ENCODE measurements at places on chromosomes 6 and 20.

- DNase-seq: no peak
Measured at GRCh38 chr6:90610751-90611542, 24.1 kb upstream of the MAP3K7 start.

DNA sequence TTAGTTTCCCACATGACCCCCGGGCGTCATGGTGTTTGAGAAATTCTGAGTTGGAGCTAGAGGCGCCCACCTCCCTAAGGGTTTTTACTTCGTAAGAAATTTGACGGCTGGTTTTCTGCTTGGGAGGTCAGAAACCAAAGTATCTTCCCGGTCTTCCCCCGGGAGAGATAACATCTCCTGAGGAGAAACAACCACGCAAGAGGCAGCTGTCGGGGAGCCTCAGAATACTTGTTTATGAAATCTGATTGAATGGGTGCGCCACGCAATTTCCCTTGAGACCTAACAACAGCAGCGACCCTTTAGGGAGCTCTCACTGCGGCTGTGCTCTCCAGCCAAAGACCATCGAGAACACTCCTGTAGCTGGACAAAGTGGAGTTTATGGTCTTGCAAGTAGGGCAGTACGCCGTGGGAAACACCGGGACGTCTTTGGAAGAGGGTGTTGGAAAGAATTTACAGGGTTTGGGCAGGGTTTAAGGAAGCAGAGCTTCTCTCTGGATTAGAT lies 608 bp upstream of the EIF2S2 start:
- DNase-seq: no peak

DNA sequence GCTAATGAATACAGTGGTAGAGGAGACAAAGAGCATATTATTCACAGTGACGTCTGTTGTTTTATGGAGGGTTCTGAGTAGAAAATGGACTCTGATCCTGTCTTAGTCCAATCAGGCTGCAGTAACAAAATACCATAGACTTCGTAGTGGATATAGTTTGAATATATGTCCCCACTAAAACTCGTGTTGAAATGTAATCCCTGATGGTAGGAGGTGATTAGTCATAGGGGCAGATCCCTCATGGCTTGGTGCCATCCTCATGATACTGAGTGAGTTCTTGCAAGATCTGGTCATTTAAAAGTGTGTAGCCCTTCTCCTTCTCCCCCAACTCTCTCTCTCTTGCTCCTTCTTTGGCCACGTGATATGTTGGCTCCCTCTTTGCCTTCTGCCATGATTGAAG lies 82.5 kb downstream of the CD83 start:
- no peak for DNase-seq

GRCh38 chr20:37749620-37750403 lies 56.0 kb downstream of the CTNNBL1 start:
- DNase-seq: no peak

DNA sequence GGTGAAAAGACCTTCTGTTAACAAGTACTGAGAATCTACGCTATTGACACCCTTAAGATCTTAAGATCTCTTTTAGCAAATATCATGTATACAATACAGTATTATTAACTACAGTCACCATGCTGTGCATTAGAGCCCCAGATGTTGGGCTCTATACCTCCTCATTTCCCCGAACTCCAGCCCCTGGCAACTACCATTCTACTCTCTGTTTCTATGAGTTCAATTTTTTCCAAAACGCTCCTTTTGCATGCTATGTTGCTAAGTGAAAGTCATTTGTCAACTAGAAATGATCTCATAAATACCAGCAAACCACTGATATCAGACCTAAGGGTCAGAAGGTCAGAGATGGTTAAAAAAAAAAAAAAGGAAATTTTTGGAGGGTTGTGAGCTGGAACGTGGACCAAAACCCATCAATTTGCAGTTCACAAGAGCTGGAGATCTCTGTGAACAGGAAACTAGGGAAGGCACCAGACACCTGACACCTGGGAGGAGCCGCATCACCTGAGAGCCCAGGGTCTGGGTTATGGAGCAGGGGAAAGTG lies 122.0 kb upstream of the KCNK16 start:
- no peak for DNase-seq

DNA sequence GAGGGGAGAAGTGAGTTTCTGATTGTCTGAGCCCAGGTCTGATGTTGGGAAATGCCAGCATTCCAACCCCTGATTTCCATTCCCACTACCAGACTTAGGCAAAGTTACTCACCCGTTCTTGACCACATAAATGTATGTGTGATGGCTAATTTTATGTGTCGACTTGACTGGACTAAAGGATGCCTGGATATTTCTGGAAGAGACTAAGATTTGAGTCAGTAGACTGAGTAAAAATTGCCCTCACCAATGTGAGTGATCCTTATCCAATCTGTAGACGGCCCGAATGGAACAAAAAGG lies 95.8 kb upstream of the TAB2 start:
- DNase-seq: no peak

DNA sequence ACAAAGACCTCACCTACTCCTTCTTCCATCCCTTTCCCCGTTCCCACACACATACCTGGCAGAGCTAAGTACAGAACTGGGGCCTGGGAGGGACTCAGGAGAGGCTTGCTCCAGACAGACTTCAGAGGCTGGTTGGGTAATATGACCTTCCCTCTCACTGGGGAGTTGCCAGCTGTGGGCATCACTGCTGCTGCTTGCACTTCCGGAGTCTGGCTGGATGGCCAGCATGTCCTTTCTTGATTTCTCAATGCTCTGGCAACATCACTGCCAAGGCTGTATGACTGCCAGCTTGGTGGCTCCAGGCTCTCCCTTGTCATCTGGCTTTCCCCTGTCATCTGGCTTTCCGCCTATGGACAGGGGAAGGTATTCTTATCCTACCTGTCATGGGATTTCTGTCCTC lies 47.8 kb downstream of the CDH22 start:
- DNase-seq: no peak

DNA sequence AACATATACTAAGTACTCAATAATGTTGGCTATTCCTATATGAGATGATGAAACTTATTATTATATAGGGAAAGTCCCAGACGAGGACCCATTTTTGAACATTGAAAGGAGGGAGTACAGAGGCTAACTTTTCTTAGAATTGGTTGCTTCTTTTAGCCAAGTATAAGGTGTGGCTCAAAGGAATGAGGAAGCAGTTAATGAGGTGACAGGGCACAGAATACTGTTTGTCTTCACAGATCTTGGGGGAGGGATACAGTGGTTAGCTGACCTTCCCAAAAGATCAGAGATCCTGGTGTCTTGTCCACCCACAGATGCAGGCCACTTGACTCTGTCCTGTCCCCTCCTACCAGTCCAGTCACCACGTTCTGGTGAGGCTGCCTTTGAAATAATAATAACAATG lies 67.8 kb upstream of the EPB41L1 start:
- DNase-seq: no peak

DNA sequence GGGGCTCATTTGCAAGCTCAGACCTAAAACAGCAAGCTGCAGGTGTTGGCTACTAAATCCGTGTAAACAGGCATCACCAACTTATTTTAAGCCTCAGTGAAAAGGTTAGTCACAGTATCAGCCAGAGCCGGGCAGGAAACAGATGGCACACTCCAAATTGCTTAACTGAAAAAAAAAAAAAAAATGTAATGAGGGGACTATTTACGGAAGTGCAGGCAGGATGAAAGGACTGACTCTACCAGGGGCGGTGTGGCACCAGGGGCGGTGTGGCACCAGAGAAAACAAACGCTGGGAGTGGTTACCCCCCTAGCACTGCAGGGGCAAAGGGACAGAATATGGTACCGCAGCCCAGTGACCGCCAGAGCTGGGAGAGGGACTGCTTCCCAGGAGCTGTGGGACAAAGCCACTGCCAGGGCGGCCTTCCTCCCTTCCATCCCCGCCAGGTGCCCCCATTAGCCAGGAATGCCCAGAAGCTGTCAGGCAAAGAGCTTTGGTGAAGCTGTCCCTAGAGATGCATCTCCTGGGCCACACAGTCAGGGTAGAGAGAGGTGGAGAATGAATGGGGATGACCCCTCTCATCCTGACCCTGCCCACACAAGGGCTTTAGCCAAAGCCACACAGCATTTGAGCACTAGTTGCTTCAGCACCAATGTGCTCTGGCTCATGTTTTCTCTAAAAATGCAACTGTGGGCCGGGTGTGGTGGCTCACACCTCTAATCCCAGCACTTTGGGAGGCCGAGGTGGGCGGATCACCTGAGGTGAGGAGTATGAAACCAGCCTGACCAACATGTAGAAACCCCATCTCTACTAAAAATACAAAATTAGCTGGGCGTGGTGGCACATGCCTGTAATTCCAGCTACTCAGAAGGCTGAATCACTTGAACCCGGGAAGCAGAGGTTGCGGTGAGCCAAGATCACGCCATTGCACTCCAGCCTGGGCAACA lies 39.6 kb upstream of the GFOD1 start:
- no peak for DNase-seq

GRCh38 chr6:89799756-89800155 lies 19.8 kb downstream of the MDN1 start:
- no peak for DNase-seq

DNA sequence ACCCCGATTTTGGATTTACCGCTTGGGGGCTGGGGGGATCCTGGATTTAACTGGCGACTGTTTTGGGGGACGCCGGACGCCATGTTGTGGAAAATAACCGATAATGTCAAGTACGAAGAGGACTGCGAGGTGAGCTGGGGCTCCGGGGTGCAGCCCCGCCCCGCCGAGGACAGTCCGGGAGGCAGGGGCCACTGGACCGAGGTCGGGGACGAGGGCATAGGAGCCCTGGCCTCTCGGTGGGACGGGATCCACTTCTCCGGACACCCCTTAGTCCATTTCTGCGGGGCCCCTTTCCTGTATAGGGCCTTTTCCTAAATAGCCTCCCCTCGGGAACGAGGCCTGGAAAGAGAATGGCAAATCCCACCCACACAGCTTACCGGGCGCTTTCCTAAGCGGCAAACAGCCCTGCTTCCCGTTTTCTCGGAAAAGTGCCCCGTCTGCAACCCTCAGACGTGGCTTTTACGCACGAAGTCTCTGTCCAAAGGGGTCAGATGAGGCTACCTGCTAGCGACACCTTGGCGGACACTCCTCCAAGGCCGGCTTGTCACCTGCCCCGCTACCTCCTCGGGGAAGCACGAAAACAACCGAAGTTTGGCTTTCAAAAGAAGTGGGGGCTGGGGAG lies 469 bp downstream of the TFAP2C start:
- no peak for DNase-seq

DNA sequence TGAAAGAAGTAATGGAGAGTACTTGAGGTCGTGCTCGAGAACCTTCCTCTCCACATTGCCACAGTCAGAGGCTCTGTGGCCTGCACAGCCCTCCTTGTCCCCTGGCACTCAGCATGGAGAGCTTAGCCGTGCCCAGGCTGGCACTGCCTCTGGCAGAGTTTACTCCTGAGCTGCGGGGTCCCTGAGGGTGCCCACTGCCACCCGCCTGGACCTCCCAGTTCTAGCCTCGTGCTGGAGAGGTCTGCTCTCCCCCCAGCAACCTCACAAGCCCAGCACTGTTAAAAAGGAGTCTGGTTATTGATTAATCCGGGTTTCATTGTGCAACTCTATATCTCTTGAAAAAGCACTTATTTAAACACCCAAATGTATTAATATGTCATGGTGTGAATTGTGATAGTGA lies 226.8 kb downstream of the TMEM242 start:
- no peak for DNase-seq

DNA sequence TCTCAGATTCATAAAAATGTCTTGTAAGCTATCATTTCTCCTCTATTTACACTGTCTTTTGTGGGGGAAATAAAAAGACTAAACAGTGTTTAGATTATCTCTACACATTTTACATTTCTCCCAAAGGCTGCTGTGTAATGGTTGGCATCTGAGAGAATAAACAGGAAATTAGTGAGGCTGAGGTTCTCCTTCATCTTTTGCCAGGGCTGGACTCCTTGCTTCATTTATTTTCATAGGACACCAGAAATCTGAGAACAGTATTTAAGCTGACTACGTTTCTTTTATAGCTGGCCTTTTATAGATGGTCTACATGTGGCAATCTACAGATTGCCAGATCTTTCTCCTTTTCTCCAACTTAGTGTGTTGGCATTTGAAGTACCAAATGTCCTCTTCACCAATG lies 41.5 kb downstream of the PLCB4 start:
- no peak for DNase-seq

DNA sequence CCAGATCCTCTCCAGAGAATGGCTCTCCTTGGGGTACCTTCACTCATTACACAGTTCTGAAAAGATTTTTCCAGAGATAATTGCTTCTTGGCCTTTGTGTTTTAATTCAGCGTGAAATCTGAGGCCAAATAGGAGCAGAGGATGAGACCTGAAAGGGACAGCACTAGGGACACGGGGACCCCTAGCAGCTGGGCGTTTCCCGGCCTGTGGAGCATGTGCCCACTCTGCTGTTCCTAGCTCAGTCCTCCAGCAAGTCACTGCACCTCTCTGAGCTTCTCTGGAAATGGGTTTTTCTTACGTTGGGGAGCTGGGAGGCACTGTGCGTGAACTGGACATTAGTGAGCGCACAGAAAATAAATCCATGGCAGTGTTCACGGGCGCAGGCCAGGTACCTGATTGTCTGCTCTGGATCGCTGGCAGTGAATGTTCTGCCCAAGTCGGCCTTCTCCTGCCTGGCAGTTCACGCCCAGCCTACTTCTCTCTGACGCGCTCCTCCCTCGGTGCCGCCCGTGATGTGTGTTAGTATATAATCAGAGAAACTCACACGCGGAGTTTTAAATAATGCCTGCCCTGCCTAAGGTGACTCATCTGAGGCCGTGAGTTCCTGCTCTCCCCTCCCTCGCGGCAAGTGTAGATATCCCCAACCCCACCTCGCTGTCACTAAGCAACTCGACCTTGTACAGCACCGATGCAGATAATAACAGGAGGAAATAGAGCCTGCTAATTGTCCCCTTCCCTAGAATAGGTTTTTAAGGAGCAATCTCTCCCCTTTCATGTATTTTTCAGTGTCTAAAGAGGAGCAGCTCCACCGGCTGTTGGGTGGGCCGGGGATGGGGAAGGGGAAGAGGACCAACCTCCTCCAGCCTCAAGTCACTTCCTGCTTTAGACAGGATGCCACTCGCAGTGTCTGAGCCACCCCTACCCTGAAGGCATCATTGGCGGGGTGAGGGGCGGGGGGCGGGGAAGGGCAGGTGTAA lies 2.7 kb upstream of the TUBB2A start:
- DNase-seq: no peak

- no peak for DNase-seq
Measured at GRCh38 chr6:20732896-20733295, 198.6 kb downstream of the CDKAL1 start.

- no peak for DNase-seq
Measured at GRCh38 chr20:48460681-48461080, 367.1 kb downstream of the PREX1 start.

GRCh38 chr20:49556621-49557020 lies 11.3 kb downstream of the PTGIS start:
- DNase-seq: no peak

- no peak for DNase-seq
Measured at GRCh38 chr6:95169775-95170174, 407.6 kb upstream of the MANEA start.

Data from activated naive CD4-positive, alpha-beta T cell (primary cell).